ENCODE measurements at places on chromosomes 1 and 21.

DNA sequence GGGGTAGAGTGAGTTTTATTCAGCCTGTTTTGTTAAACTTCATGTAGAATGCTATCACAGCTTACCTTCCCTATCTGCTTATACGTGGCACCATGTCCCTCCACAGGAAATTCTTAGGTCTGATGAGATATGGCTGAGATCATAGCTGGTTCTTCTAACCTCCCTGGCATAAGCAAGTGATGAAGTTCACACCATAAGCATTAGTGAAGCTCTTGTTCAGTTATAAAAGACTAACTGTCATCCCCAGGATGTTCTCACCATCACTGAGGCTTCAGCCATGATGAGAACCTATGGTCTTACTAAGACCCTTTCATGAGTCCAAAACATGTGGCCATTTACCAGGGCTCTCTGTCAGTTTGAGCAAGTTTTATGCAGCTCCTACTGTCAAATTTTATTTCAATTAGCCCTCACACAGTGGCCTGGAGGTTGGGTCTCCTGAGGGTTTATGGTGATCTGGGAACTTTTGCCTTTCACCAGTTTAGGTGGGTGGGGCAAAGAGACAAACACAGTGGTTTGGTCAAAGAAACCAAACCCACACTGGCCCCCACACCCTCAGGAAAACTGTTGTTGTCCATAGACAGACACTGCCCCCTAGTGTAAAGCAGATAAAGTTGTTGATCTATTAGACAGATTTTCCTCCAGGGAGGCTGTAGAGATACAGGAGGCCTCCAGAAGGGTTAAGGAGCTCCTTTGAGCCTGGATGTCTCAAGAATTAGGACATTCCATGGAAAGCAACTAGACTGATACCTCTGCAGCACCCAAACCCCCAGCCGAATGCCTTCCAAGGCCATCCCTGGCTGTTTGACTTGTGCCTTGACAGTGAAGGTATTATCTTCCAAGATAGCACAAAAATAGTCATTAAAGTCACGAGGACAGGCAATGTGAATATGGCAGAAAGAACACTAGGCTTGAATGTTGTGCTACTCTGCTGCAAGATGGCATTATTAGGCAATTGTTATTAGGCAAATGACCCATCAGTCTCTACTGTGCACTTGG lies 5.0 kb downstream of the SLC22A15 start:
- DNase-seq: peak; percentile 49

DNA sequence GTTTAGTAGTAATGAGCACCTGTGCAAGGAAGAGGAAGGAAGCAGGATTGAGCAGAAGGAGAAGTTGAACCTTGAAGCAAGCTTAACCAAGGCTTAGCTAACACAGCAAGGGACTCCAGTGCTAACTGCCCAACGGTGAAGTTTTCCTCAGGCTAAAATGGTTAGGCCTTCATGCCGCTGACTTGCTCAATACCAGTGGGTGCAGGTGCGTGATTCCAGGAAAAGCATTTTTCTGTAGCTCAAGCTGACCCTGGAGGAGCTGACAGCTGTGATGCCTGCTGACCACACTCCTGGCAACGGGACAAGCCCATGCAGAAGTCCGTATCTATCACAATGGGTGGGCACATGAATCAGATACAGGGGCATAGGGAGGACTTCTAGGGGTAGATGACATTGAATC lies 76.5 kb upstream of the FGGY start:
- no peak for DNase-seq

- DNase-seq: no peak
Measured at GRCh38 chr1:178533121-178533946, 20.4 kb downstream of the TEX35 start.

- no peak for DNase-seq
Measured at GRCh38 chr1:225319871-225320270, 108.0 kb downstream of the LBR start.

DNA sequence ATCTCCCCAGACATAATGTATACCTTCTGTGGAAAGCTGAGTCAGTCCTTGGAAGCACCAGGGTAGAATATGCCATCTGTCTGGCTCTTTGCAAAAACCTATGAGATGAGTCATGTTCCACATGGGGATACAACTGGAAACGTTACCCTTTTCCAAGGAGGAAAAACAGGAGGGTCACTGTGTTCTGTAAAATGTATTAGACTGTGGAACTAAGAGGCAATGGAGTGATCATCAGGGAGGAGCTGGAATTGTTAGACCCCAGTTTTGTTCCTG lies 16.1 kb upstream of the PSMD4 start:
- DNase-seq: no peak

GRCh38 chr1:12434686-12435085 lies 183.3 kb downstream of the DHRS3 start:
- DNase-seq: no peak

DNA sequence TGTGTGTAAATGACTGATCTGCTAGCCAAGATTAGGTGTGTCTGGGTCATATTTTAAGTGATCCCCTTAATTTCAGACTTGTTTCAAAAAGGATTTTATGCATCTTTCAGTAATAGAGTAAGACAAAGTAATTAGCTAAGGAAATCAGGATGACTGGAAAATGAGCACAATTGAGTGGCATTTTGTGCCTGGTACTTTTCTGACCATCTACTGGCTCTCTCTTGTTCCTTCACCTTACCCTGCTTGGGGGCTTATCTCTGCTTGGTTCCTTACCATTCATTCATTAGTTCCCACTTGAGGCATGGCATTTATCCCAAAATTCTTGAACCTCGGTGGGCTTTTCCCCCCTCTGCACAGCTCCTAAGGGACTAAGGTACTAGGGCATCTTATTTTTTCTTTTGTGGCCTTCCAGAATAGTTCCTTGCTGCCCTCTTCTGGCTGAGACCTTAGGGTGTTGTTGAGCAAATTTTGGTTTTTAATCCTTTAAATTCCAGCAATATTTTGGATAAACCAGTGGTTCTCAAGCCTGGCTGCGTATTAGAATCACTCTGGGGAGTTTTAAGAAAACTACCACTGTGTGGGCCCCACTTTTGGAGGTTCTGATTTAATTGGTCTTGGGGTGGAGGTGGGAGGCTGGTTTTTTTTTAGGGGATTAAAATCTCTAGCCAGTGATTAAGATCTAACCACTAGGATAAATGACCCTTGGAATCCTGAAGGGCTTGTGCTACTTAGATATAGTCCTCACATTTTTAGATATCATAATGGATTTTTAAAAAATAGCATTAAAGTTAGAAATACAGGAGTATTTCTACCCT lies 50.8 kb downstream of the HS2ST1 start:
- no peak for DNase-seq

DNA sequence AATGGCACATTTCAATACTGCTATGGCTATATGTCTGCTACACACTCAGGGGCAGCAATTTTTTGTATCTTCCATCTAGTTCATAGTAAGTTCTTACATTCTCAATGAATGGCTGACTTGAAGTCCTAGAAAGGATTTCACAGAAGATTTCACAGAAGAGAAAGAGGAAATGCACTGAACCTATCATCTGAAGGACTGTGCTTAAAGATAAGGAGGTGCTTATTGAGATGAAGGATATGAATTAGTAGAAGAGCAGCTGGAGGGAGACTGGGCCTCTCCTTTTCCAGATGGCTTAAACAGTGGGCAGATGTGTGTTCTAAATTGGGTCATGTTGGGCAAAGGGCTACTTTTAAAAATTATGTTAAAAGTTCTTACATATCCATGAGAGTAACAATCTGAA lies 14.6 kb downstream of the ADAR start:
- DNase-seq: no peak

GRCh38 chr1:97170300-97170699 lies 448.7 kb downstream of the PTBP2 start:
- no peak for DNase-seq

All from NCI-H1930 (cell line).